ENCODE measurements at places on chromosomes 1 and 21.
A peak's percentile ranks its signal among the peaks of the same experiment; 100 is the strongest.

DNA sequence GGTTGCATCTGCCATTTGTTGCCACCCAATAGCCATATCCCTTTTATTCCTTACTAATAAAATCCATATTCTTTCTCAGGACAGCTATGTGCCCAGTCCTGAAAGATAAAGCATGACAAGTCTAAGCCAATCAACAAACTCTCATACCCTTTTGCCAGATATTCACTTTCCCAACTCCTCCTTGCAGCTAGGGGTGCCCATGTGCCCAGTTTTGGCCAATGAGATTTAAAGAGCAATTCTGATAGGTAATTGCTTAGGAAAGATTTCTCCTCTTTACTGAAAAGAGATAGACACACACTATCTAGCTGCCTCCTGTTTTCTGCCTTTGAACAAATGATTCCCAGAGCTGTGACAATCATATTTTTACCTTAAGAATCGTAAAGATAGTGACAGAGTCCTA is 55.1 kb upstream of the LRRC8D start:
- DNase-seq: no peak

DNA sequence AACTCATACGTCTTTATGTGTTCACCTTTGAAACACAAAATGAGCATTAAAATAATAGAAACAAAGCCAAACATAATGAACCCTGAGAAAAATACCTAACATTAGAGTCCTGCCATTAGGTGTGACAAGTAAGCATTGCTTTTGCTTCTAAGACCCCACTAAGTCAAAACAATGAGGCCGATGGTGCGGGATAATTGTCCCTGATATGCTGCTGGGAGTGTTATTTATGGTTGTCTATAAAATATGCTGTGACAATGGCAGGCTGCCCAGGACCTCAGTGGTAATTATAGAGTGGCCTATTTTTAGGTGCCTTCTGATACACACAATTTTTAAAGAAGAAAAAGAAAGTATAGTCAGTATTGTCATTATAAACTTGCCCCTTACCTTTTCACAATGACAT is 1423.1 kb downstream of the AMY1C start:
- DNase-seq: no peak

DNA sequence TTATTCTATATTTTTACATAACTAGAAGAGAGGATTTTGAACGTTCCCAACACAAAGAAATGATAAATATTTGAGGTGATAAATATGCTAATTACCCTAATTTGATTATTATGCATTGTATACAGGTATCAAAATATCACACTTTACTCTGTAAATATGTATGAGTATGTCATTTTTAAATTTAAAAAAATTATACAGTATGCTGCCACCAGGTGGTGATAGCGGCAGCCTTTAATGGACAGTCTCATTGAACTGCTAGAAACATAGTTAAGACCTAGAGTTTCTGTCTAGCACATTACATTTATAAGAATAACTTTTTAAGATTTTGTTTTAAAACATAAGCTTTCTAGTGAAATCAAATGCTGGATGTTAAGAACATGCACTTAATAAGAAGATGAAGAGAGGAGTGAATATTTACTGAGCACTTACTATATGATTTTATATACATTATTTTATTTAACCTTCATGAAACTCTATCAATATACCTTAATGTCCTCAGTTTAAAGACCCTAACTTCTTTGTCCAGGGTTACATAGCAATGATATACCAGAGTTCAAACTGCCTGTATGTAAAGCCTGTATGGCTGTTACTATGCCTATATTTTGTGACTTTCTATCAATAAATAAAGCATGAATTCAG is 207.1 kb downstream of the NUF2 start:
- DNase-seq: peak; percentile 10

GRCh38 chr1:201883786-201884185 is 4.9 kb upstream of the SHISA4 start:
- DNase-seq: peak; percentile 13

GRCh38 chr21:32426592-32427051 is 14.1 kb downstream of the EVA1C start:
- DNase-seq: no peak

DNA sequence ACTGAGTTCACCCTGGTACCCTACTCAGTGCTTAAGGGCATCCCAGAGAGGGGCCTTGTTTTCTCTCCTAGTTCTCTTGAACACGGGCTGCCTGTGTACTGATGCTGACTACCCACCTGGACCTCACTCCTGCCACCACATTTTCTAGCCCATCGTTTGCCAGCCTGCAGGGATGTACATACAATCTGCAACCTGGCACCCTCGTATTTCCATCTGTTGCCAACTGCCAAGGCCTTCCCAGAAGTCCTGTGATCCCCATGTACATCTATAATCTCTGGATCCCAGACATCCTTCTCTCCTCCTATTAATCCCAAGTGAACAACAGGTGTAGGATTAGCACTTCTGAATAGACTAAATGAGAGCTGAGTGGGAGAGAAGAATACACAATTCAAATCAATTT is 212.0 kb downstream of the SLC45A1 start:
- no peak for DNase-seq

Measured in GM10248 (cell line).